ENCODE measurements at places on chromosomes 3 and 15. TPM values are rescaled to one million over a fixed set of nuclear protein-coding genes. Genes with fewer than 3 reads are reported as not detected.

DNA sequence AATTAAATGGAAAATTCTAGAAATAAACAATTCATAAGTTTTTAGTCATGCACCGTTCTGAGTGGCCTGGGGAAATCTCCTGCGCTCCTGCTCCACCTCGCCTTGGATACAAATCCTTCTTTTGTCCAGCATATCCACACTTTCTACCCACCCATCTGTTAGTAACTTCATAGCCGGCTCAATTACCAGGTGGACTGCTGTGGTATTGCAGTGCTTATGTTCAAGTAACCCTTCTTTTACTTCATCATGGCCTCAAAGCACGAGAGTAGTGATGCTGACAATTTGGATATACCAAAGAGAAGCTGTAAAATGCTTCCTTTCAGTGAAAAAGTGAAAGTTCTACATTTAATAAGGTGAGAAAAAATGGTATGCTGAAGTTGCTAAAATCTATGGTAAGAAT is 142.3 kb upstream of the CHL1 start:
- peaks cover 6% of the 10 kb centered on the region for H3K27me3 ChIP-seq
- no peak for DNase-seq
- H3K27ac ChIP-seq: no peak overlapping the region
- H3K4me3 ChIP-seq: no peak overlapping the region

- peaks cover 17% of the 10 kb centered on the region for H3K4me1 ChIP-seq
- H3K27ac ChIP-seq: no peak overlapping the region
- no peaks in the 10 kb centered on the region for H3K27me3 ChIP-seq
- no peak for DNase-seq
Observed at GRCh38 chr3:126965526-126966080, 17.3 kb upstream of the PLXNA1 start.

DNA sequence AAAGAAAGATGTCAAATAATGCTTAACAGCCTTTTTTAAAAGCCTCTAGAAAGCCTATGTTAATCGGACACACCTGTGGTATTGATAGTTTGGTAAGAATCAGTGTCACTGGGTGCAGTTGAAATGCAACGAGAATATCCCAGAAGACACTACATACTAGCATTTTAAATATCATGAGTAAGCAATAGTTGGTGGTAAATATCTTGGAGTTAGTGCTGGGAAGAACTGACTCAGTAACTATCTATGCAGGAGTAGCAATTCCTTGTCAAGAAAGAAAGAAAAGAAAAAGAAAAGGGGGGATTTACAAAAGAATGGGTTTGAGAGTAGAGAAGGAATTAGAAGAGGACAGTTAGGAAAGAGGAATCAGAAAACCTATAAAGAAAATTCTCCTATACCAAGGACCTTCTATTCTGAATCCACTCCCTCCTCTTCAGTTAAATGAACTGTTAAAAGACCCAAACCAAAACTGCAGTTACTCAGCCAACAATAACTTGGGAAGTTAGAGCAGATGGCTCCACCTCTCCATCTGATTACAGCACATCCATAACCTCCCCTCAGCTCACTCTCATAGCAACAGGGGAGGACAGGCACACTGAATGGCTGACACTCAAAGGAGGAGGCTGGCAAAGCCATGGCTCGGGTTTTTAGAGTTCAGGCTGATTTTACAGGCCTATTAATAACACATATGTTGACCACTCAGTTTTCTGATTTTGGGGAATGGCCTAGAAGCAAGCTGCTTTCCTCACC is 207.6 kb upstream of the MDFIC2 start:
- no peaks in the 10 kb centered on the region for H3K36me3 ChIP-seq
- H3K27me3 ChIP-seq: no peaks in the 10 kb centered on the region
- H3K4me1 ChIP-seq: peaks cover 4% of the 10 kb centered on the region

DNA sequence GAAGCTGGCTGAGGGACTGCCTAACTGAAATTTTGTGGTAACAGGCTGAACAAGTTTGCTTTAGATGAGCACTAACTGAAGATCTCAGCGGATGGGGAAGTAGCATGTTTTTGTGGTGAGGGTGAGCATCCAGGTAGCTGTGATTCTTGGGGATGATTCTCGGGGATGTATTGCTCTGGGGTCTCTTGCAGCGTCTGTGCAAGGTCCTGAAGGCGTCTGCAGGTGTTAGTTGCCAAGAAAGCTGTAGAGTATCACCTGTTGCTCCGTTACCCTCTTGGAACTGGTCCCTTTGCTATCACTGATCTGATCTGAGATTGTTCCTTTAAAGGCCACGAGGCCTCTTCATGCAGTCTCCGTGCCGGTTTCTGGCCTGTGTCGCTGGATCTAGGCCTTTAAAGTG is 6.0 kb downstream of the TMED3 start:
- no peak overlapping the region for H3K4me3 ChIP-seq
- peak; percentile 47 for DNase-seq
- H3K36me3 ChIP-seq: peaks cover 31% of the 10 kb centered on the region
- no peak overlapping the region for H3K27ac ChIP-seq
- H3K4me1 ChIP-seq: peaks cover 5% of the 10 kb centered on the region
- H3K27me3 ChIP-seq: no peaks in the 10 kb centered on the region

- DNase-seq: no peak
- H3K36me3 ChIP-seq: no peaks in the 10 kb centered on the region
- H3K4me1 ChIP-seq: no peaks in the 10 kb centered on the region
- no peaks in the 10 kb centered on the region for H3K27me3 ChIP-seq
- H3K27ac ChIP-seq: no peak overlapping the region
- H3K4me3 ChIP-seq: no peak overlapping the region
Observed at GRCh38 chr3:39668420-39668819, 141.0 kb upstream of the MYRIP start.

DNA sequence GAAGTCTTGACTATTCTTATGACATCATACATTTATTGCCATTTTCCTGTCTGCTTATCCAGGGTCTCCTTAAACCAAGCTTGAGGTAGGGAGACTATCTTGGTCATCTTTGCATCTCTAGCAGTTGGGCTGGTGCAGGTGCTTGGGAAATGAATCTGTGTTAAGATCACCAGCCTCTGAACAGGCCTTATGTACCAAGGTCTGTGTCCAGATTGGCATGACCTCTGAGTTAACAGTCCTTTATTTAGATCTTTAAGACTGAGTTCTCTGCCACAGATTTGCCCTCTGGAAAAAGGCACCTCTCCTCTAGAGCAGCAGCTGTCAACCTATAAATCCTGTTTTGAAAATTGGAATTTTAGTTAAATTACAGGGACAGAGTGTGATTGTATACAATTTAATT is 35.4 kb downstream of the RAB7A start:
- peaks cover 51% of the 10 kb centered on the region for H3K4me1 ChIP-seq
- no peak for DNase-seq
- H3K27ac ChIP-seq: no peak overlapping the region

GRCh38 chr3:119400466-119400865 is 62.9 kb downstream of the TMEM39A start:
- peaks cover 89% of the 10 kb centered on the region for H3K36me3 ChIP-seq
- H3K4me3 ChIP-seq: no peak overlapping the region
- no peak for DNase-seq
- H3K27ac ChIP-seq: no peak overlapping the region

DNA sequence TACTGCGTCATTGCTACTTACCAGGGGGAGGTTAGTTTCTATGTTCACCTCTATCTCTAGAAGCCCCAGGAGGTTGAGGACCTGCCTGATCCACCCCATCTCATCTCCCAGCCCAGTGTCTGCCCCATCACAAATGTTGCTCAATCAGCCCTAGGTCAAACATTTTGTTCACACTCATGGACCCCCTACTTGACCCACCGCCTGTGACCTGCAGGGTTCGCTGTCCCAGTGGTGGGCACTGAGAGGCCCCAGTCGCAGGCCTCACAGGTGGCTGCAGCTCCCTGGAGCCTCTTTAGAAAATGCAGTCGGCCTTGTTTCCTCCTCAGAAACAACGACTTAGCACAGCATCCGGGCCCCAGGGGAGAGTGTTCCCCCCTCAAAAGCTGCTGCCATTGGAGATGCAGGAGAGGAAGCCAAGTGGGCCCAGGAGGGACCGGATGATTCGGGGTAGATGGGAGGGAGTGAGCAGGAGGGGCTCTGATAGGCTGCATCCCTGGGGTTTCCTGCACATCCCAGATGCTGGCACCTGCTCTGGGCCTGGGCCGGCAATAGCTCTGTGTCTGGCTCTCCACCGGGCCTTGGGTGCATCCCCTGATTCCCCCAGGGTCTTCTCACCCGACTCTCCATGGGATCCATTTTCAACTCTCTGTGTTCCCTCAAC is 18.4 kb upstream of the INSYN1 start:
- H3K27ac ChIP-seq: no peak overlapping the region
- peaks cover 30% of the 10 kb centered on the region for H3K4me1 ChIP-seq
- no peaks in the 10 kb centered on the region for H3K36me3 ChIP-seq
- no peak overlapping the region for H3K4me3 ChIP-seq
- no peaks in the 10 kb centered on the region for H3K27me3 ChIP-seq

- no peaks in the 10 kb centered on the region for H3K27me3 ChIP-seq
- no peak overlapping the region for H3K27ac ChIP-seq
- no peak for DNase-seq
- H3K4me1 ChIP-seq: no peaks in the 10 kb centered on the region
Observed at GRCh38 chr3:104273046-104273649, 1093.6 kb upstream of the ALCAM start.

DNA sequence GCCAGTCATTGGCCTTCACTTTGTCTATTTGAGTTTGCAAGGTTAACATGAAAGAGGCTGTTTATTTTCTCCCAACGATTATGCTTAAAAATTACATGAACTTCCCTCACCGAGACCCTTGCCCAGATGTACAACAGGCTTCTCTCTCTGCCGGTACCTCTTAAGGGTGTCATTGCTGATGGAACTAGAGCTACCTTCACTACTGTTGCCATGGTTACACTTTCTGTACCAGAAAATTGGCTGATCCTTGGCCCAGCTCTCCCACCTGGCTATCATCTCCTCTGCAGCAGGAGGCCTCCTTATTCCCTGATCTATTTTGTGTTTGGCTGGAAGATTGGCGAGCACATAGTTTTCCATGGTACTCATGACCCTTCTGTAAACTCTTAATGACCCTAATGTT is 24.0 kb upstream of the LIPC start:
- H3K4me1 ChIP-seq: no peaks in the 10 kb centered on the region
- peak; percentile 39 for DNase-seq
- no peaks in the 10 kb centered on the region for H3K27me3 ChIP-seq
- H3K36me3 ChIP-seq: no peaks in the 10 kb centered on the region
- no peak overlapping the region for H3K27ac ChIP-seq

DNA sequence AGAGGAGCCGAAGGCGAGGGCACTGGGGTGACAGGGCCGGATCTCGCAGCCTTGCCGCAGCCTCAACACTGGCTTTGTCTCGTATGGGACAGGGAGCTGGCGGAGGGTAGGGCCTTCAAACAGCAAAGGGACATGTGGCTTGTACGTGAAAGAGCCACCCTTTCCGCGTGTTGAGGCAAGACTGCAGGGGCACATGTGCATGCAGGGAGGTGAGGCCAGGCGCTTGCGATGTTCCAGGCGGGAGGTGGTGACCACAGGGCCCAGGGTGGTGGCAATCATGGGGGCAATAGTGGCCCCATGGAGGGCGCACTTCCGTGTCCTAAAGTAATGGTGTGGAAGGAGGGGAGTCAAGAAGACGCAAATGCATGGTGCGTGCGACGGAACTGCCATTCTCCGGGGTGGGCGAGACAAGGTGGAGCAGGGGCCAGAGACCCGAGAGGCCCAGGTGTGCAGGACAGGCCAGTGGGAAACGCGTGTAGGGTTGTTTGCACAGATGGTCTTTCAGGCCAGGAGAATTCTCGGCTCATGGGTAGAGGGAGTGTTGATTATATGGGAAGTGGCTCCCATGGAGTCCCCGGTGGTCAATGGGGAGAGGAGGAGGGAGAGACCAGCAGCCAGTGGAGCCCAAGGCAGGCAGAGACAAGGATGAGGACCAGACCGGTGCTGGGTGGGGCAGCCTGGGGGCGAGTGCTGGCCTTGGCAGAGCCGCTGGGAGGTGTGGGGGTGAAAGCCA is 45.8 kb upstream of the PCSK6 start:
- peaks cover 11% of the 10 kb centered on the region for H3K4me1 ChIP-seq
- no peak overlapping the region for H3K27ac ChIP-seq
- no peak overlapping the region for H3K4me3 ChIP-seq
- H3K27me3 ChIP-seq: no peaks in the 10 kb centered on the region
- peak; percentile 84 for DNase-seq

DNA sequence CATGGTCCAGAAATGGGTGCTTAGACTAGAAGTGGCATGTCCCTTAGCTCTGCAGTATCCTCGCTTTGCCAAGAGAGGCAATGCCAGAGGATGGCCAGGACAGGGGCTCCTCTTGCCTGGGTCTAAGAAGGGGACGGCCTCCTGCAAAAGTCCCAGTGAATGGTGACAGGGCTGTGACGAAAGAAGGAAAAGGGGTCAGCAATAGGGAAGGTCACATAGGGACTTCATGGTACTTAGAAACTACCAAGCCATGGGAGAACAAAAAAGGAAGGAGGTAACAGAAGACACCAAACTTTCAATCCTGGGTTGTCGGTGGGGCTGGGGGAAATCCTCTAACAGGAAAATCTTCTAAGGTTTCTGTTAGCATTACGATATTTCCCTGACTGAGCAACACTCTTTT is 36.2 kb upstream of the ATOSA start:
- no peaks in the 10 kb centered on the region for H3K27me3 ChIP-seq
- no peak overlapping the region for H3K27ac ChIP-seq
- no peaks in the 10 kb centered on the region for H3K4me1 ChIP-seq
- no peak for DNase-seq

- DNase-seq: no peak
- no peak overlapping the region for H3K27ac ChIP-seq
- H3K36me3 ChIP-seq: no peaks in the 10 kb centered on the region
- no peak overlapping the region for H3K4me3 ChIP-seq
- no peaks in the 10 kb centered on the region for H3K27me3 ChIP-seq
- H3K4me1 ChIP-seq: no peaks in the 10 kb centered on the region
Observed at GRCh38 chr3:40379674-40380306, 7.2 kb upstream of the ENTPD3 start.

GRCh38 chr3:133901083-133901482 is 5.4 kb upstream of the RAB6B start:
- no peak overlapping the region for H3K27ac ChIP-seq
- no peak overlapping the region for H3K4me3 ChIP-seq

DNA sequence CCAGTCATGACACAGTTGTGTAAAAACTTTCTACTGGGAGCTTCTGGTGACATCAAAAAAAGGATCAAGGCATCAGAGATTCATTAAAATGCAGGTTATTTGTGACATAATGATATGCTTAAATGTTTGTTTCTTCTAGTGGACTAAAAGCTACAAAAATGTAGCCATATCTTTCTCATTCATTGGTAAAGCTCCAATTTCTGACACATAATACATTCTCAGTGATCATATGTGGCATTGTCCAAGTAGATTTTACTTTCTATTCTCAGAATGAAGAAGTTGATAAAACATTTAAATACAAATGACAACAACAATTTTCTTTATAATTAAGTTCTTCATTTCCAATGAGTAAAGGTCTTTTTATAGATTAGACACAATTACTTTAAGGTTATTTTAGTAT is 71.0 kb upstream of the ARHGEF26 start:
- H3K27me3 ChIP-seq: no peaks in the 10 kb centered on the region
- H3K36me3 ChIP-seq: no peaks in the 10 kb centered on the region
- no peak overlapping the region for H3K4me3 ChIP-seq
- no peak overlapping the region for H3K27ac ChIP-seq
- H3K4me1 ChIP-seq: peaks cover 10% of the 10 kb centered on the region
- DNase-seq: no peak

GRCh38 chr15:29356786-29357185 is 87.2 kb upstream of the NSMCE3 start:
- no peaks in the 10 kb centered on the region for H3K36me3 ChIP-seq
- H3K27ac ChIP-seq: no peak overlapping the region
- no peaks in the 10 kb centered on the region for H3K27me3 ChIP-seq
- no peak overlapping the region for H3K4me3 ChIP-seq

The PEX5L gene
- total RNA-seq: 0.06 TPM
